8988T (cell line): ENCODE measurements at places on chromosomes 3 and 15.

GRCh38 chr3:177057768-177058167 lies 139.5 kb downstream of the TBL1XR1 start:
- no peak for DNase-seq

DNA sequence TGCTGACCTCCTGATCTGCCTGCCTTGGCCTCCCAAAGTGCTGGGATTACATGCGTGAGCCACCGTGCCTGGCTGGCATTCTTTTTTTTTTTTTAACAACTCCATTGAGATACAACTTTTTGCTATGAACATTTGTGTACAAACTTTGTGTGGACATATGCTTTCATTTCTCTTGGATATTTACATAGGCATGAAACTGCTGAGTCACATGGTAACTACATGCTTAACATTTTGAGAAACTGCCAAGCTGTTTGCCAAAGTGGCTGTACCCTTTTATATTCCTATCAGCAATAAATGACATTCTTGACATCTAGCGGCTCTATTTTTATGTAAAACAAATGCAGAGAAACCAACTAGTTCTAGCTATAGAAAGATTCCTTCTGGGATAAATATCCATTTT lies 8.7 kb upstream of the YEATS2 start:
- no peak for DNase-seq

DNA sequence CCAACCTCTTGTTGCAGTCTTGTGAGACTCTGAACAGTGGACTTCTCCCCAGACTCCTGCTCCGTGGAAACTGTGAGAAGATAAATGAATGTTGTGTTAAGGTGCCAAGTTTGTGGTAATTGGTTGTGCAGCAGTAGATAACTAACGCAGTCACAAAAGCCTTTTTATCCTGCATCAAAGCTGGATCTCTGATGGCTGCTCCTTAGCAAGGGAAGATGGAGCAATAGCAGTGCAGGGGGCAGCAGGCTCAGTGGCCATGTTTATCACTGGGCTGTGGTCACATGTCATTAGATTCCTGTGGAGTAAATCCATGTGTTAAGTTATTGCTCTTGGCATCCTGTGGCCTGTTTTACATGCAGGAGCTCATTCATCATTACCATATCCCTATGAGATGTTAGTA lies 13.5 kb downstream of the CMTM7 start:
- DNase-seq: no peak

- DNase-seq: no peak
Measured at GRCh38 chr3:183158551-183159006, 4.0 kb downstream of the LAMP3 start.

DNA sequence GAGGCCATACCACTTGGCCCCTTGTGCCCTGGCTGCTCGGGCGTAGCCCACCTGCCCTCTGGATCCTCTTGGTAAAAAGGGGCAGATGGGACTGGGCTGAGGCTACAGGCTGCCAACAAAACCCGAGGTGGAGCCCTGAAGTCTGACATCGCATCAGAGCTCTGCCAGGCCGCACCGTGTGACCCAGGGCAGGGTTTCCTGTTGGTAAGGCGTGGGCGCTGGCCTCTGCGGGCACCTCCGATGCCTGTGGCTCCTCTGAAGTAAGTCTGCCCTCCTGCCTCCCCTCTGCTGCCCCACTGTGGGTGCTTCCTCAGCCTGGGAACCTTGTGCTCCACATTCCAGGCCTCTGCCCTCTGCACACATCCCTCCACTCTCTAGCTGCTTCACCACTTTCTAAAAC lies 8.9 kb downstream of the CHDH start:
- DNase-seq: no peak

DNA sequence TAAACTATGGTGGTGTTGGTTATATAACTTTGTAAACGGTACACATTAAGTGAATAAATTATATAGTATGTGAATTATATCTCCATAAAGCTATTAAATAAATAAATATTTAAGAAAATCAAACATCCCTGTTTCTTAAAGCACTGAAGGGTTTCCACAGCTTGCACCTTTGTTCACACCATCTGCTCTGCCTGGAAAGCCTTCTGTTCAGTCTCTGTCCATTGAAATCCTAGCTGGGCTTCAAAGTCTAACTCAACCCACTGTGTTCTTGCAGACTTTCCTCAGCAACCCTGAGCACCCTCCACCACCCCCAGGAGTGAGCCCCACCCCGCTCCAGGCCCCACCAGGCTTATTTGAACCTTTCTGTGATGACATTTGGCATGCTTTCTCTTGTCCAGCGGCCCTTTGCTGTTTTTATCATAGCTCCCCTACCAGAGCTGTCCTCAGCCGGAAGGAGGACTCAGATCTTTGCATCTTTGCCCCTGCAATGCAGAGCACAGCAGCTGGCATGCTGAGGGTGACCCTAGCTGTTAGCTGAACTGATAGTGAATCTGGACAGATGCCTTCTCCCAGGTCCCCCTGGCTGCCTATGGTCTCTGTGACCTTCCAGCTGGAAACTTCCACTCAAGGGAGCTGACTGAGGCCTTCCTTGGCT lies 105.2 kb downstream of the DAPK2 start:
- DNase-seq: no peak

- DNase-seq: no peak
Measured at GRCh38 chr15:26103002-26103404, 239.9 kb upstream of the ATP10A start.

DNA sequence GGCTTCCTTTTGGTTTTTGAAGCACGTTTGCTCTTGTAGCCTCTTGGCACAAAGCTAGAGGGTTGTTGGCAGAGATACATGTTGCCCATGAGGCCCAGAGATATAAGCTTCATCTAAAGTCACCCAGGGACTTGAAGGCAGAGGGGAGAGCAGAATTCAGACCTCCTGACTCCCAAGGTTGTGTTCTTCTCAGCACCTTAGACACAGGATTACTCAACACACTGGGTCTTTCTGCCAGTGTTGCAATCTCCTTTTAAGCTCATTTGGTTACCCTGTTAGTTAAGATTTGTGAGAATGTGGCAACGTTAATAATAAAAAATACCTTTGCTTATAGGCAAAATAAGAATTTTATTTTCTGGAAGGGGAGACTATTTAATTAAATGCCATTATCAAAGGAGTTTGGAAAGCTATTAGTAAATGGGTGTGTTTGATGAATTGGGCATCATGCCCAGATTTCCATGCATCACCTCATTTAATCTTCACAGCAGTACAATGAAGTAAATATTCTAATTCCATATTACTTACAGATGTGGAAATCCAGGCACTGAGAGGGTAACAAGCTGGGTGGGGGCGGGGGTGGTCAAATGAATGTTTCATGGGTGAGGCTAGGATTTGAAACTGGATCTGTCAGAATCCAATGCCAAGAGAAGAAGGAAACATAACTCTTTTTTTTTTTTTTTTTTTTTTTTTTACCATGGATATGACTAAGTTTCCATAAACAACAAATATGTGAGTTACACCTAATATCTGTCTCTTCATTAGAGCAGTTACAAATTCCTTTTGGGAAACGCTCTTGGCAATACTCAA lies 183.3 kb downstream of the NR1D2 start:
- no peak for DNase-seq

DNA sequence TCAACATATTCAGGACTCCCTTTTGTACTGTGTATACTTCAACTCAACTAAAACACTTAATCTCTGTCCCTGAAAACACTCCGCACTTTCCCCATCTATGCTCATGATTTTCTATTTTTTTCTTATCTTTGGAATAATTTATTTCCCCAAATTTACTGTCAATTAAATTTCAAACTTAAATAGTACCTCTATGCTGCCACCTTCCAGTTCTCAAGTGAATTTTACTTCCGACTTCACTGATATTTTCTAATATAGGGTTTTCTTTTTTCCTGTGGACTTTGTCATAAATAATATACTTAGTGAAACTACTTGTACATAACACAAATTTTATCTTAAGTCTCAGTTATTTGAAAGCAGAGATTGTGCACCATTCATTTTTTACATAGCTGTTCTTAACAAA lies 1303.3 kb downstream of the OTOL1 start:
- no peak for DNase-seq

DNA sequence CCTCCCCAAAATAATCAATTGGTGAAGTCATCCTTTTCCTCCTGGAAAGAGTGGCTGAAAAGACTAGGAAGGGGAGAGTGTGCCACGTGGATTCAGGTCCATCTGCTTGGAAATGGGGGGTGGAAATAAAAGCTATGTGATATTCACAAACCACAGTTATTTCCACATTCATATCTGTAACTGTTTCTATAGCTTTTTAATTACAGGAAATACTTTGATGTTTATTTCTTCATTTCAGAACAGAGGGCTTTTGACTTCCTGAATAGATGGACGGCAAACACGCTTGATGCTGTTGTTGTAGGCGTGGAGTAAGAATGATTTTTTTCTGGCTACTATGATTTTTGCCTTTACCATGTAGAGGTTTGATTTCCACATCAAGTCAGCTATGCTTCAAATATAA lies 10.1 kb downstream of the AADACL2 start:
- no peak for DNase-seq

GRCh38 chr3:8970971-8971589 lies 7.8 kb upstream of the RAD18 start:
- no peak for DNase-seq

GRCh38 chr3:193078996-193079753 lies 161.5 kb upstream of the MB21D2 start:
- no peak for DNase-seq

- DNase-seq: no peak
Measured at GRCh38 chr3:83122774-83123350, 1361.4 kb upstream of the GBE1 start.

GRCh38 chr3:120461416-120461815 lies 10.6 kb upstream of the FSTL1 start:
- no peak for DNase-seq

DNA sequence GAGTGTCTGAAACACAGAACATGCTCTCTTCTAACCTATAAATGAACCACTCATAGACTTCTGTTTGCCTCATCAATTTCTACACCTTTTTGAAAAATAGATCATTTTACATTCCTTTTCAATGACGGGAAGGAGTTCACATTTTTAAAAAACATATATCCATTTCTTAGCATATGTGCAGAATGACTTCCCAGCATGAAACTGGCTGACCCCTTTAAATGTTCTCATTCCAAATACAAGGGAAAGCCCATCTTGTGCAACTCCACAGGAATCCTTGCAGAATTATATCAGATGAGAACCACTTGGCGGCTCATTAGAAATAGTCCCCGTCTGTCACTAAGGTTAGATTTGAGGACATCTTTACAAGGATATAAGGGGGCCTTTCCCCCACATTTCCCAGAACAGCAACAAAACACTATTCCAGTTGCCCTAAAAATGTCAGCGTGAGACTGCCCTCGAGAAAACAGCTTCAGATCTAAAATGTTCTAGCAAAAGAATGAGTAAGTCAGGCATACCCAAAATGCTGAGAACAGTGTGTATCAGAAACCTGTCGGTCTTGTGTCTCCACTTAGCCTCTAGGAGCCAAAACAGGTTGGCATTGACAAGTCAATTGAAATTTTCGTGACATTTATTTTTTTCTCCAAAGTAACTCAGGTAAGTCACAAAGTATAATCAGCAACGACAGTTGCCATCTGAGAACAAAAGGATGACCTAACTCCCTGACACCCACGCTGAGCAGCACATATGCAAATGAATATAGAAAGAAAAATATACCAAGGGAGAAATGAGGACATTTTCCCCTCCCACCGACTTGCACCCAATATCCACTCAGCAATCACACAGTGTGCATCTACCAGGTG lies 63.1 kb downstream of the FOXP1 start:
- no peak for DNase-seq

DNA sequence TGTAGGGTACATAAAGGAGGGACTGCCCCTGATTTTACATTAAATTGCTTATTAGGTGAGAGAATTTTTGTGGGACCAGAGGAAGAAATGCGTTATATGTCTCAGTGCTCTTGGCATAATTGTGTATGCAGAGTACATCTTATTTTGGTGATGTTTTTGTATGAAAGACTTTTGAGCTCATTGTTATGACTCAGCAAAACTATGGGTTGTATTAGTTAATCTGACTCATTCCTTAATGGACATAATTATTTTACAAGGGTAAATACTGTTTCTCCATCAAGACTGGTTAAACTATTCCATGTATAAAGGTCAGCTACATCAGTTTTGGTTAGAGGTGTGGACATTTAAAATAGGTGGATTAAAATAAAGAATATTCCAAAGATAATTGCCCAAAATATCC lies 156.8 kb downstream of the ALCAM start:
- DNase-seq: no peak

GRCh38 chr3:24951180-24951579 lies 456.5 kb upstream of the THRB start:
- no peak for DNase-seq

- DNase-seq: no peak
Measured at GRCh38 chr3:175187586-175187985, 328.5 kb downstream of the NAALADL2 start.

- no peak for DNase-seq
Measured at GRCh38 chr15:68411735-68412134, 20.2 kb downstream of the ITGA11 start.

DNA sequence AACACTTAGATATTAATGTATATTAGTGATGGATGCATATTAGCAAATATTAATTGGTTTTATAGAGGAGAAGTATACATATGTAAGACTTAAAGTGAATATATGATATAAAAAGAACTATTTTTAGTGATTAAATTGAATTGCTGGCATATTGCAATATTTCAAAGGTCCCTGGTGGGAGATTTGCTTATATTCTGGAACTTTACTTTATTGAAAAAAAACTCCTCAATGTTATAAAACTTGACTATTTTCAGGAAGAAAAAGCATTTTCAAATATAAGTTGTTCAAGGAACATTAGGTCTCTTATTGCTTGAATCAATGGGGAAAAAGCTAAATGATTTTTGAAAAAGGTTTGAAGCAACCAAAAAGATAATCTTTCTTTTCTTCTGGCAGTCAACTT lies 21.4 kb upstream of the OTOL1 start:
- no peak for DNase-seq

GRCh38 chr3:5317557-5317956 lies 130.1 kb downstream of the EDEM1 start:
- DNase-seq: no peak

DNA sequence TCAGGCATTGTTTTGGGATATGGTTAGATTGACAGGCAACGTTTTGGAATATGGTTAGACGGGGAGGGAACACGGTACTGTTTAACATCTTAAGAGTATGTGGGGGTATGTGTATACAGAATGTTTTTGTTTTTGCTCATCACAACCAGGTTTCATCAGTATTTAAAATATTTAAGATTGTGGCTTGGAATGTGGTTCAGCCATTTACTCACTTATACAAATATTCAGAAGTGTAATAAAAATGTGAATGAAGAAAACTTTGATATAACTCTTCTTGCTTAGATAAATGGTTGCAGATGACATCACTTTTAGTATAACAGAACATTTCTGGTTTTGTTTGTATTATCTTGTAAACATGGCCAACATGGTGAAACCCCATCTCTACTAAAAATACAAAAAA lies 3.9 kb upstream of the PAK2 start:
- no peak for DNase-seq

GRCh38 chr3:190595179-190595795 lies 81.4 kb downstream of the IL1RAP start:
- no peak for DNase-seq

DNA sequence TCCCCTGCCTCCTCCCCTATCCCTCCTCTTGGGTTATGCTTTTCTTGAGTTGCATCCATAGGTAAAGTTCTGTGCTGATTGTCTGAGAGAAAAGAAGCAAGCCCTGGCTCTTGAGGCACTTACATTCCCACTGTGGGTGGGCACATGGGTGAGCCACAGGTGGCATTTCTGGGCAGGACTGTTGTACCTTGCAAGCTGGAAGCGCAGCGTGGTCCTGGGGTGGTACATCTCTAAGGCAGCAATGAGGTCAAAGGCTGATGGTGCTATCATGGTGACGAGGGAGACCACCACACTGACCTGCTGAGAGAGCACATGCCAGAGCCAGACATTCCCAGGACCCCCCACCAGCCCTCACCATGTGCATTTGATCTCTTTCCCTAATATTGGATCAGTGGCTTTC lies 24.7 kb downstream of the TMC3 start:
- DNase-seq: no peak
